GF-D8 (cell line): ENCODE measurements at places on chromosomes 1 and 21.

- no peak for DNase-seq
These were observed 388.7 kb downstream of the ST6GALNAC3 start for GRCh38 chr1:76463278-76463677.

DNA sequence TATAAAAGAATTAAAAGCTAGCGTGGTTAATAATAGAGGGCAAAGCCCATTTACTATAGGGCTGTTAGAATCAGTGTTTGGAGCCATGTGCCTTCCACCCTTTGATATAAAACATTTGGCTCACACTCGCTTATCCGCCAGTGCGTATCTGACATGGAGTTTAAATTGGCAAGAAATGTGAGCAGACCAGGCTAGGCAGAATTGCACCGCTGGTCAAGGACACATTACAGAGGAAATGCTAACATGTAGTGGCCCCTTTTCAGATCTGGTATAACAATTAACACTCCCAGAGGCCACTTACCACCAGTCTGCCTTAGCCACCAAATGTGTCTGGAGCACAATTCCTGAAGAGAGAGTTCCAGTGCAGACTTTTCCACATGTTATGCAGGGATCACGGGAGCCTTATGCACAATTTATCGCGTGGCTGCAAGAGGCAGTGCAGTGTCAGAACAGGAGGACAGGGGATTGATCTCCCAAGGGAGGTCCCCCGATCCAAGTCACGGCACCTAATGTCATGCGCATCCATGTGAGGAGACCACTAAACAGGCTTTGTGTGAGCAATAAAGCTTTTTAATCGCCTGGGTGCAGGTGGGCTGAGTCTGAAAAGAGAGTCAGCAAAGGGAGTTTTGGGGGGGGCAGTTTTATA is 14.0 kb downstream of the GSTM3 start:
- DNase-seq, result no peak

DNA sequence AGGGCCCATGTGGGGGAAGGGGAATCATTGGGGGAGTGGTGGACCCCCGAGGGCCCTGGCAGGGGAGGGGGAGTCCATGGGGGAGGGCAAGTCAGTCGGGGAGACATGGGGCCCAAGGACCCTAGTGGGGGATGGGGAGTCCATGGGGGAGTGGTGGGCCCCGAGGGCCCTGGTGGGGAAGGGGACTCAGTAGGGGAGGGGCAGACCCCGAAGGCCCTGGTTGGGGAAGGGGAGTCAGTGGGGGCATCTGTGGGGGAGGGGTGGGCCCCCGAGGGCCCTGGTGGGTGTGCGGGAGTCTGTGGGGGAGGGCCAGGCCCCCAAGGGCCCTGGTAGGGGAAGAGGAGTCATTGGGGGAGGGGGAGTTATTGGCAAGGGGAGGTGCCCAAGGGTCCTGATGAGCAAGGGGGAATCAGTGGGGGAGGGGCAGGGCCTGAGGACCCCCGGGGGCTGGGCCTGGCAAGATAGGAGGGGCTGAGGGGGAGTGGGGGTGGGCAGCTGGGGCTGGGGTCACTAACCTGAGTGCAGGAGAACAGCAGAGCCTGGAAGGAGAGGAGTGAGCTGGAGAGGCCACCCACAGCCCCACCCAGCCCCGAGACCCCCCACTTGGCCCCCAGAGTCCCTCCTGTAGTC is 2.1 kb downstream of the MXRA8 start:
- no peak for DNase-seq

- DNase-seq, result no peak
These were observed 278.4 kb upstream of the SNX7 start for GRCh38 chr1:98382986-98383740.

GRCh38 chr1:50970509-50970887 is 453 bp downstream of the CDKN2C start:
- no peak for DNase-seq
